ENCODE measurements at places on chromosomes 1 and 21.
A peak's percentile ranks its signal among the peaks of the same experiment; 100 is the strongest.

- no peak for DNase-seq
Observed at GRCh38 chr1:203324105-203325025, 19.0 kb downstream of the BTG2 start.

GRCh38 chr1:2459757-2460156 lies 16.3 kb upstream of the PLCH2 start:
- DNase-seq, result no peak

DNA sequence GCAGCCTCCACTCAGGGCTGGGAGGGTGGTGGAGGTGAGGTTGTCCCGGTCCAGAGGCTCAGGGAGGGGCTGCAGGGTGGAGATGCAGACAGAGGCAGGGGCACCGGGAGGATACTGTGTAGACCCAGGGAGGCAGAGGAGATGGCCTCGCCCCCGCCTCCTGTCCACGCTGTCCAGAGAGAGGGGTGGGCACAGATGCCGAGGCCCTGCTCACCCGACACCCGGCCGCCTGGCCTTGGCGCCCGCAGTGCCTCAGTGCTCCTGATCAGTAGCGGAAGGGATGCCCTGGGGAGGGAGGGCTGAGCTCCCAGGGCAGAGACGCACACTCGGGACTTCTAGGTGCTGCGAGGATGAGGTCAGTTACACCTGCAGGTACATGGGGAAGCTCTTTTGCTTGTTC lies 102.7 kb upstream of the TTC34 start:
- no peak for DNase-seq

- no peak for DNase-seq
Observed at GRCh38 chr1:209176866-209177430, 406.6 kb upstream of the CAMK1G start.

DNA sequence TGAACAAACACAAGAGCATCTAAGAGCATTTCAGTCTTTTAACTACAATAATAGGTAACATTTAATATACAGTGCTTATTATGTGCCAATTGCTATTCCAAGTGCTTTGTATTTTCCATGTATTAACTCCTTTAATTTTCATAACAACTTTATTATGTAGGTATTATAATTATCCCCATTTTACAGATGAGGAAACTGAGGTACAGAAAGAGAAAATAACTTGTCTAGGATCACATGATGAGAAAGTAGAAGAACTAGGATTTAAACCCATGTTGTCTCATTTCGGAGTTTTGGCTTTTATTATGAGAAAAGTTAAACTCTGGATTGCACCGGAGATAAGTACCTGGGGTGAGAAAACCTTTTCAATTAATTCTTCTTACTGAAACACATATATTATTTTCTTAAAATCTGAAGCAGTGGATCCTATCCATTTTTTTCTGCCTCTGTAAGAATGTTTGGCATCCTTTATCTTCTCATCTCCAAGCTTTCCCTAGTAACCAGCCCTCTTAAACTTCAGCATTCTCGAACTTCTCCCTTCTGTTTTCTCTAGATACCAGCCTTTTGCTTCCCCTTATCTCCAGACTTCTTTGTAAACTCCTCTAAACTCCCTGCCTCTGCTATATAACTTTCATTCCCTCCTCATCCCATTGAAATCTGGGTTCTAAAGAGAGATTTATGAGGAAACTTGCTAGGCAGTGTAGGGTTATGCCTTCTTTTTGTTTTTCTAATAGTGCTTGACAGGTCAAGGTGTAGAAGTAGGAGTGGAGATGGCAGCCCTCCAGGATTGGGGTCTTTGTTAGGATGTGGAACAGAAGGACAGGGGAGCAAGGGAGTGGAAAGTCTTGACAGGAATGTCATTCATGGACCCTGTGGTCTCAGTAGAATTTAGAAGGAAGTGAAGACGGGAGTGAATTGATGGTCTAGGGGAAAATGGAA lies 28.3 kb downstream of the POU2F1 start:
- DNase-seq, result no peak

DNA sequence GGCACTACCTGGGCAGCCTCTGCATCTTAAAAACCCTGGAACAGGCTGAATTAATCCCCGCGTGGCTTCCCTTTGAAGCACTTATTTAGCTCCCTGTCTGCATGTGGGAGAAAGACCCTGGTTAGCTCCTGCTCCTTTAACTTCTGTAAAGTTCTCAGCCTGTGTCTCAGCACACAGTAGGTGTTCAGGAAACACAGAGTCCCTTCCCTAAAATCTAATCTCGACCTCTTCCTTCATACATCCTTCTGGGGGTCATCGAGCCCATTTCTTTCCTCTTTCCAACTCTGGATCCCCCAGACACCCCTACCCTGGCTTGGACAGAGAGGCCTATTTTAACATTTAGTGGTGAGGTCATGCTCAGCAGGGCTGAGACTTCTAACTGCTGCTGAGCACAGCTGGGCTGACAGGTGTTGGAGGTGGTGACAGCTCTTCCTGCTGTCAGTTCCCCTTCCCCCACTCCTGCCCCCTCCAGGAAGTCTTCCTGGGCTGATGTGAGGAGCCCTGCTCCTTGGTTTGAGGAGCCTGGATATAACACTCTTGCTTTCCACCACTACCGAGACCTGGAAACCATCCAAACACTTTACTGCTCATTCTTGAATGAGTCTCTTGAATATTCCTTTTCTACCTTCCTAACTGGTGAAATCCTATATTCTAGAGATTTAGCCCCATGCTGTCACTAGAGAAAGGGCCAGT lies 5.3 kb downstream of the E2F2 start:
- no peak for DNase-seq

DNA sequence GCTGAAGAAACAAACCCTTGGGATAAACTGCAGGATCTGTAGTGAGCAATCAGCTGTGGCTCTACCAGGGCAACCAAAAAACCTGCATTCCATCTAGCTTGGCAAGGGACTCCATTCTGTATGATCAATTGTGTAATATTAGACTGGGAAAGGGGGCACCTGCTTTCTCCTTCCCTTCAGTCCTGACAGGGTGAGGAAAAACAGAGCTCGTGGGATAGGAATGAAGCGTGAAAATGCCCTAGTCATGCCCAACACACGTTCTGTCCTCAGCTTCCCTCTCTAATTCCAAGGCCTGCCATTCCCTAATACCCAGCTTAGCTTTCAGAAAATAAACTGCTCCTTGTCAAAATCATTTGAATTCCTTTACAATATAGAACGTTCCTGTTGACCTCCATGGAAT lies 442.3 kb downstream of the PLPP3 start:
- no peak for DNase-seq

- no peak for DNase-seq
Observed at GRCh38 chr1:87218618-87219017, 110.1 kb upstream of the LMO4 start.

DNA sequence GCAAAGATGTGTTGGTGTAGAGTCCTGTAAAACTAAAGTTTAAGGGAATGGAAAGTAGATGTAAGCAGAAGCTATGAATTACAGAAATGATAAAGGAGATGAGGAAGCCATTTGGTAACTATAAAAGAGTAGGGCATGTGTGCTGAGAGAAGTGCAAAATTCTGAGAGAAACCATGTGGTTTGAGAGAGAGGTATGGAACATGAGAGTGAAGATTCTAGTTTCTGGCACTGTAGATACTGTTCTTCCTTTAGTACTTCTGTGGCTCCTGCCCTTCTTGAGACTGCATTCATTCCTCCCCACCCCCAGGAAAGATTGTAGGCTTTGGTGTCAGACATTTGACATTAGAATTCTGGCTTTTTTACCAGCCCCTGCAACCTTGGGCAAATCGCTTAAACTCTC lies 15.4 kb downstream of the RALGPS2 start:
- no peak for DNase-seq

GRCh38 chr1:233796146-233796783 lies 108.2 kb upstream of the SLC35F3 start:
- no peak for DNase-seq

DNA sequence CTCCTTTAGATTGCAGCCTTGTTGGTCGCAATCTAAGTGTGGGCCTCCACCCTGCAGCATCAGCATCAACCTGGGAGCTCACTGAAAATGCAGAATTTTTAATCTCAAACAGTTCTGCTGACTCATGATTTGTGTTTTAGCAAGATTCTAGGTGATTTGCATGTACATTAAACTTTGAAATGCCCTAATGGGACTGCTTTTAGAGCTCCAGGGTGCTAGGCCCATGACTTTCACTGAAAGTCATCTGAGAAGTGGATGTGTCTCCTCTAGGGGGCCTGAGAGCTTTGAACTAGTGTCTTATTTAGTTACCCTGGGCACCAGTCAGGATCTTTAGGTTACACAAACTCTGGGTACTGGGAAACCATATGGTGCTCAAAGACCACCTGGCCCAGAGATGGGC lies 9.0 kb downstream of the TRIM67 start:
- DNase-seq, result no peak

DNA sequence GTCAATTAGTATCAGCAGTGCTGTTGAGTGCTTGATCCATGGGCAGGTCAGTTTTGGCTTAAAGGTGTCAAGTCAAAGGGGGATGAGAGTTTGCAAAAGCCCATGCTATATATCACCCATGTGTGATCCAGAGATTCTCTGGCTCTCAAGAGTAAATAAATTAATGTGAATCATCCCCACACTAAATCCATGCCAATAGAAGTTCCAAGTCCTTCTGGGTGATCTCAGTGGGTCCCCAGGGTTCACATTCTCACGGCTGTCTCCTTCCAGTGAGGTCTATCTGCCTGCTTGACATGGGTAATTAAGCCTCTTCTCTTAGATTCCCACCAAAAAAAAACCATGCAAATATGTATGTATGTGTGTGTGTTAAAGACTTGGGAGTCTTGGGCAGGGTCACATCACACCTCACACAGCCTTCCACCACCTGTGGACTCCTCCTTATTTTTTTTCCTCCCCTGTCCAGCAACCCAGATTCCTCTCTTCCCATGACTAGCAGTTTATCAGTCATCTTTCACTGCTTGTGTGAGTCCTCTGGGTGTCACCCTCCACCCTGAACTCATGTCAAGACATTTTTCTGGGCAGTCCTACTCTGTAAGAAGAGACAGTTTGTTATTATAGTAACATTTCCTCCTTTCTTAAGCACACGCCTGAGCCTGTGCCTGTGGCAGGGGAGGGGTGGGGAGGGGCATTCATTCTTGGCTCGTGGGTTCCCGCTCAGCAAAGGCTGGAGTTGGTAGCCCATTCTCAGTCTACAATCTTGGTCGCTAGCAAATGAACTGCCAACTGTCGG lies 14.3 kb upstream of the S100A11 start:
- DNase-seq, result no peak

GRCh38 chr1:196409586-196409985 lies 198.7 kb downstream of the KCNT2 start:
- DNase-seq, result no peak

GRCh38 chr21:43352568-43353281 lies 74.2 kb downstream of the SIK1 start:
- DNase-seq, result no peak

- peak; percentile 95 for DNase-seq
Observed at GRCh38 chr1:84847253-84848250, 45.5 kb downstream of the LPAR3 start.

- DNase-seq, result no peak
Observed at GRCh38 chr1:45490121-45490625, 790 bp downstream of the TESK2 start.

- DNase-seq, result no peak
Observed at GRCh38 chr1:179101566-179101965, 19.7 kb downstream of the TOR3A start.

- DNase-seq, result no peak
Observed at GRCh38 chr1:215844266-215844665, 277.2 kb downstream of the KCTD3 start.

DNA sequence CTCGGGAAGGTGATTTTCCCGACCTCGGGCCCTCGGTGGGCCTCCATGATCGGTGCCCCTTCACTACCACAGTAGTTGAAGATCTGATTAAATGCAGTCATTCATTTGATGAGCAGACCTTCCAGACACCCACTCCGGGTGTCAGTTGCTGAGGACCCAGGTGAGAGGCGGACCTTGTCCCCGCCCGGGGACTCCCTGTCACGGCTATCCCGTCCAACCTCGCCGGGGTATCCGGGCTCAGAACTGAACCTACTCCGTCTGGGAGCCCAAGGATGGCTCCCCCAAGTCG lies 22.6 kb downstream of the RNU1-3 start:
- no peak for DNase-seq

DNA sequence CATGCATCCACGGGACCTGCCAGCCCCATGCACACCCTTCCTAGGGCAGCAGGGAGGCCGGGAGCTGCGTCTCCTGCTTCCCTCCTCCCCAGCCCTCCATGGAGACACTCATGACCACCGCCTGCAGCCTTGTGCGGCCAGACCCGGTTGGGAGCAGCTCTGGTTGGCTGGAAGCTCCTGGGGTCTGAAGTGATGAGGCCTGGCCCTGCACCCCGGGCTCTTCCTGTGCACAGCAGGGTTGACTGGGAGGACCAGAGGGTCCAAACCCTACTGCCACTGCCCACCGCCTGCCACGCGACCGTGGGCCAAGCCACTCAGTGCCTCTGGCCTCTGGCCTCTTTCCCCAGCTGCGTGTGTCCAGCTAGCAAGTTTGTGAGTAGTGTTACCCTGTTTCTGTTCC lies 111.1 kb upstream of the COL6A1 start:
- no peak for DNase-seq

DNA sequence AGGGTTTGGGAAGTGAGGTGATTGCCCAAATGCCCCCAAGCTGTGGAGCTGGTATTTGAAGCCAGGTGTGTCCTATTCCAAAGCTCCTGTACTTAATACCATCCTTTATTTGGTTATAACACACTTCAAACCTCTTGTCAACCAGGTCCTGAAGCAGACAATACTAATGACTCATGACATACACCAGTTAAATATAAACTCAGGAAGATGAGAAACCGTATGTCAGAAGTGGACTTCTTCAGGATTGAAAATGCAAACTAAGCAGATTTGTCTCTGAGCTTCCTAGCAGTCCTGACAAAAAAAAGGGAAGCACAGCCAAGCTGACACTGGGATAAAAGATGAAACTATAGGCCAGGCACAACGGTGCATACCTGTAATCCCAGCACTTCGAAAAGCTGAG lies 70.6 kb downstream of the ALPL start:
- DNase-seq, result no peak

- DNase-seq, result no peak
Observed at GRCh38 chr1:246165826-246166709, 341.0 kb downstream of the SMYD3 start.

- DNase-seq, result no peak
Observed at GRCh38 chr1:145714524-145715111, 4.7 kb upstream of the CD160 start.

GRCh38 chr1:198245379-198245778 lies 88.6 kb downstream of the NEK7 start:
- no peak for DNase-seq

DNA sequence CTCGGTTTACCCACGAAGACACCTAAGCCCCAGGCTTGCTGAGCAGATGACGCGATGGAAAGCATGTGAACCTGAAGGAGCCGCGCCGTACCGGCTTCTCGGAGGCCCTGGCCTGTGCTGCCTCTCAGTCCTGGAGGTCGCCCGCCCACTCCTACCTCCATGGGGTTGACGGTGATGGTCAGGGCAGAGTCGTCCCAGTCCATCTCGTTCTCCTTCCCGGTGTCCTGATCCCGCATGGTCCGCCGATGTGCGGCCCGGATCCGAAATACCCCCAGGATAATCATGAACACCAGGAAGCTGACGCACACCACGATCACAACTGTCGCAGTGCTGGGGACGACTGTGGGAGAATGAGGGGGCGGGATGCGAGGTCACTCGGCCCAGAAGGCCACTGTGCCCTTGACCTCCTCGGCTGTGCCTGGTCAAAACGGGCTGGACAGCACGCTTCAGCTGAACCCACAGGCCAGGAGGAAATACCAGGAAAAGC lies 79.6 kb downstream of the PIK3CD start:
- DNase-seq, result no peak
